ENCODE measurements at places on chromosomes 6 and 20.

GRCh38 chr6:101711518-101711917 is 318.0 kb downstream of the GRIK2 start:
- DNase-seq, result no peak

- no peak for DNase-seq
Measured at GRCh38 chr6:6515691-6516607, 72.6 kb upstream of the LY86 start.

DNA sequence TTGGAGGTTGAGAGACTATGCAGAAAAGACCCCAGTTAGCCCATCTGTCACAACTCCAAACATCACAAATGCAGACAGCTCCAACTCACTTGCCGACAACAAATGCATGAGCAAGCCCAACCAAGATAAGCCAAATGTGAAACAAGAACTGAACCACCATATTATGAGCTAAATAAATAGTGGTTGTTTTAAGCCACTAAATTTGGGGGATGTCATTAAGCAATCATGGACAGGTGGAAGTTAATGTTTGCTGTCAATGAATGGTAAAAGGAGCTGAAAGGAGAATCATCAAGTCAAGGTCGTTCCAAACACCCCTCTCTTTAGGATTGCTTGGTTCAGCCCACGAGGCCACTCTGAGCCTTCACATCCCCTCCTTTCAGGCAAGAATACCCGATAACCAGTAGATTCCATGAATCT is 71.2 kb upstream of the PLCB4 start:
- no peak for DNase-seq

- DNase-seq, result peak; percentile 42
Measured at GRCh38 chr20:35021063-35021462, 65.4 kb downstream of the MYH7B start.

GRCh38 chr20:61690993-61691838 is 374.5 kb downstream of the TAF4 start:
- DNase-seq, result peak; percentile 2

GRCh38 chr20:18288749-18289267 is 481 bp downstream of the ZNF133 start:
- DNase-seq, result peak; percentile 51

- DNase-seq, result no peak
Measured at GRCh38 chr6:56279331-56280080, 32.1 kb upstream of the COL21A1 start.

- peak; percentile 84 for DNase-seq
Measured at GRCh38 chr6:138795809-138796603, at the start of gene ECT2L. TSS of gene ECT2L (plus strand) at chr6:138796087. CDS start at chr6:138813275, 17,188 bp downstream.

DNA sequence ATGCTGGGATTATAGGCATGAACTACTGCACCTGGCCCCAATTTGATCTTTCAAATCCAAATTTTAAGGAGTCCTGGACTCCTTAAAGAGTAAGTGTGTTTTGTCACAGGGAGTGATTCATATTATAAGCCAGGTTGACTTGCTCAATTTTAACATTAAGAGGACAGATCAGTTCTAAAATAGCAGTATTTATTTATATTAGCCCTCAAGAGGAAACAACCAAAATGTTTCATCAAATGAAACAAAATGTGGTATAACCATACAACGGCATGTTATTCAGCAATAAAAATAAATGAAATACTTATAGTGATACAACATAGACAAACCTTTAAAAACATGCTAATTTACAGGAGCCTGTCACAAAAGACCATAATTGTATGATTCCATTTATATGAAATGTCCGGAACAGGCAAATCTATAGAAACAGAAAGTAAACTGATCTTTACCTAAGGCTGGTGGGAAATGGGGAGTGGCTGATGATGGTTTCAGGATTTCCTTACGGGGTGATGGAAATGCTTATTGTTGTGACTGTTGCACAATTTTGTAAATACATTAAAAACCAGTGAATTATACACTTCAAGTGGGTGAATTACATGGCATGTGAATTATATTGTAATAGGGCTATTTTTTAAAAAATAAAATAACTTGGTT is 637.4 kb downstream of the MMUT start:
- DNase-seq, result no peak

DNA sequence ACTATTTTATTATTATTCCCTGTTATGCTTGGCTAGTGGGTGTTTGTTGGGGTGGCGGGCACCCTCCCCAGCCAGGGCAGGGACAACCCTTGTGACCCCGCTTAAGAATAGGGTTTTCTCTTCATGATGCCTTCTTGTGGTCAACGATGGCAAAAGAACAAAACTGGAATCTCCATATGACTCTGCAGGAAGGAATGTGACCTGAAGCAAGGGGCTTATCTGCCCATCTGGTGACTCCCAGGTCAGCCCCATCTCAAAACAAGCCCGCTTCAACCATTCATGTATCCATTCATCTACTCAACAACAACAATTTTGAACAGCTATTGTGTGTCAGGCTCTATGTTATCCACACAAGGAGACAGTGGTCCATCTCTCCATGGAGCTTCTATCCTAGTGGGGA is 30.9 kb upstream of the TGM6 start:
- DNase-seq, result no peak

DNA sequence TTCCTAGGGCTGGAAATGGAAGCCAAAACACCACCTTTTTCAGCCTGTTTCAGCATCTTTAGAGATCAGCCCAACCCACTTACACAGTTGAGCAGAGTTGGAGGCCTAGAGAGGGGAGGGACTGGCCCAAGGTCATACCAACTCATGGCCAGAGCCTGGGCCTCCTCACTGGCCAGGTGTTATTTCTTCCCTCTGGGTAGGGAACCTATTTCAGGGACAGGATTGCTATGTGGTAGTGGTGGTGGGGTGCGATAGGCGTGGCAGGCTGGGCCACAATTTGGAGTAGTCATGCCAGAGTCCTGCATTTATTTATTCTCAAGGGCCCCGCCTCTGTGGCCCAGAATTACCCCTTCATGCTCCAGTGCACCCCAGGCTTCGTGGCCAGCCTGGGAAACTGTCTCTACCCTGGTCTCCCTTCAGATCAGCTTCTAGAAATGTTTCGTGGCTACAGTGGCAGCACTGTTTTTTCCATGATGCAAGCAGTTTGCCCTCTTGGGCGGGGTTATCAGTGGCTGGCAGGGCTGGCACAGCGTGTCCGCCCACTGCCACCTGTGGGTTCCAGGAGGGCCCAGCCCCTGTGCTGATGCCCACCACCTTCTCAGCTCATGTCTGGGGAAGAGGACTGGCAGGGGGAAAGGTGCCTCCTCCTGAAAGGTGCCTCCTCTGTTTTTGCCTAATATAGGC is 6.2 kb downstream of the VEGFA start:
- peak; percentile 36 for DNase-seq

DNA sequence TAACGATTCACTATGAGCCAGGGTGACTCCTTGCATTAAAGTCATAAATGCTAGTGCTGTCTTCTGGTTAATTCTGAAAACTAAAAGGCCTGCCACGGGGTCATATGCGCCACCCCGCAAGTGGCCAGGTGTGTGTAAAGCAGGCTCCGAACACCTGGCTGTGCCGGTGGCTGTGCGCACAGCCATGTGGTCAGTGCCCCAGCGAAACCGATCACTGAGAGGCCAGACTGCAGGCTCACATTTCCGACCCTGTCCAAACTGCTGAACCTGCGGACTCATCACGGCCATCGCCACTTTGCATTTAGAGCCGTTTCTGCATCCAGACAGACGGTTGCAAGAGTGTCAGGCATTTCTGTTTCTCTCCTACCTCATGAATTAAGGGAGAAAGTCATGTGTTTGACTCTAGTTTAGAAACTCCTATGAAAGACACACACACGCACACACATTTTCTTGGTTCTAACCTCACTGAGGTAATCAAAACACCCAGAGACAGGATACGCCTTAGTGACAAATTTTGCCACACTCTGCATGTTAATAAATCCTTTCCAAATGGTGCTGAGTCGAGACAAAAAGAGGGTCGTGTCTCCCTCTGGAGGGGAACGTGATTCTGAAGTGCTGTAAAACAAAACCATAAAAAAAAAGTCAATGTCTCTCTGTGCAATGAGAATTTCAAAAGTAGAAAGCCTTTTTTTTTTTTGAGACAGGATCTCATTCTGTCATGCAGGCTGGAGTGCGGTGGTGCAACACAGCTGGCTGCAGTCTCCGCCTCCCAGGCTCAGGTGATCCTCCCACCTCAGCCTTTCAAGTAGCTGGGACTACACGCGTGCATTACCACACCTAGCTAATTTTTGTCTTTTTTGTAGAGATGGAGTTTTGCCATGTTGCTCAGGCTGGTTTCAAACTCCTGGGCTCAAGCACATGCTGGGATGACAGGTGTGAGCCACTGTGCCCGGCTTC is 31.0 kb upstream of the TCFL5 start:
- DNase-seq, result peak; percentile 8

All from osteoblast (primary cell).